Right ventricle myocardium superior (tissue), 1 donor: ENCODE measurements at places on chromosomes 1 and 21. TPM values are rescaled to one million over a fixed set of nuclear protein-coding genes. Genes with fewer than 3 reads are reported as not detected.

DNA sequence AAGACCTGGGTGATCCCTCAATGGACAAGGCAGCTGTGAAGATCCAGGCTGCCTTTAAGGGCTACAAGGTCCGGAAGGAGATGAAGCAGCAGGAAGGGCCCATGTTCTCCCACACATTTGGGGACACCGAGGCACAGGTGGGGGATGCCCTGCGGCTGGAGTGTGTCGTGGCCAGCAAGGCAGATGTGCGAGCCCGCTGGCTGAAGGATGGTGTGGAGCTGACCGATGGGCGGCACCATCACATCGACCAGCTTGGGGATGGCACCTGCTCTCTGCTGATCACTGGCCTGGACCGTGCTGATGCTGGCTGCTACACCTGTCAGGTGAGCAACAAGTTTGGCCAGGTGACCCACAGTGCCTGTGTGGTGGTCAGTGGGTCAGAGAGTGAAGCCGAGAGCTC lies 85.2 kb downstream of the TRIM11 start:
- peak; percentile 30 for DNase-seq

DNA sequence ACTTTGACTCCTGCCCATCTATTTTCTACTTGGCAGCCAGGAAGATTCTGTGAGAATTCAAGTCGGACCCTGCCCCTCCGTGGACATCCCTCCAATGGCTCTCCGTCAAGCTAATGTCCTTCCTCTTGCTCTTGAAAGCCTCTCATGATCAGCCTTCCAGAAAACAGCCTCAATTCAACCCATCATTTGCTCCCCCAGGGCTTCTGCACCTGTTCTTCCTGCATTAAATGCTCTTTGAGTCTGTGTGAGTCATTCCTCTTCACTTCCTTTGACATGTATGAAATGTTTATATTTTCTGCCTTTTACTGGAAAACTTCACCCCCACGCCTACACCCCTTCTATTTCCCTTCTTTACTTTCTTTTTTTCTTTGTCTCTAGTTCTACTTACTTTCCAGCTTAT lies 734.1 kb upstream of the ZP4 start:
- no peak for DNase-seq

GRCh38 chr1:243991650-243992049 lies 59.4 kb upstream of the ZBTB18 start:
- DNase-seq: no peak

DNA sequence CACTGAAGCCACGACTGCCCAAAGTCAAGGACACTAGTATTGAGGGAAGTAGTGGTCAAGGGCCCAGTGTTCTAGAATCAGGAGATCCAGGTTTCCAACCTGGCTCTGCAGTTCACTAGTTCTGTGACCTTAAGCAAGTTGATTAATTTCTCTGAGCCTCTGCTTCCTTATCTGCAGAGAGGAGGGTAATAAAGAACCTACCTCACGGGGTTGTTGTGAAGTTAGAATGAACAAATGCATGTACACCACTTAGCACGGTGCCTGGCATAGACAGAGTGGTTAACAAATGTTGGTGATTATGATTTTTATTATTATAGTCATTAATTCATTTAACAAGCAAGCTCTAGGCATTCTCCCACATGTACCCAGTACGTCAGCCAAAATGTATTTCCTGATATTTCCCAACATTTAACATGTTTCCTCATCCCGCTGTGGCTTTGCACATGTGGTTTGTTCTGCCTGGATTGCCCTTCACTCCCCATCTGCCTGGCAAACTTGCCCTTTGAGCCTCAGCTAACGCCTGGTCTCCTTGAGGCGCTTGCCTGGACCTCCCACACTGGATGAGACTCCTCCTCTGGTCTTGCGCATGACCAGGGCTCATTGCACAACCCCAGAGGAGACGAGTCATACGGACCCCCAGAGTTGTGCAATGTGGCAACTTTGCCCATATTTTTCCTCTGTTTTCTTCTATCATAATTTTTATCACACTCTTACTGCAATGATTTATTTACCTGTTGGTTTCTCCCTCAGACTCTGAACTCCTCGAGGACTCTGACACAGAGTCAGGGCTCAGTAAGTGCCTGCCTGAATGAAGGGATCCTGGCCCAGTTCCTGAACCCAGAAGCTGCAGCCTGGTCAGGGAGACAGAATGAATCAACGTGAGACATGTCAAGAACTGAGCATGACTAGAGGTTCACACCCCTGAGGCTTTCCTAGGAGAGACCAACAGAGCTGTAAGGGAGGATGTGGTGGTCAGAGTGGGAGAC lies 20.7 kb upstream of the MFSD2A start:
- DNase-seq: peak; percentile 82

- DNase-seq: no peak
Observed at GRCh38 chr21:37819372-37819771, 96.9 kb downstream of the KCNJ6 start.

DNA sequence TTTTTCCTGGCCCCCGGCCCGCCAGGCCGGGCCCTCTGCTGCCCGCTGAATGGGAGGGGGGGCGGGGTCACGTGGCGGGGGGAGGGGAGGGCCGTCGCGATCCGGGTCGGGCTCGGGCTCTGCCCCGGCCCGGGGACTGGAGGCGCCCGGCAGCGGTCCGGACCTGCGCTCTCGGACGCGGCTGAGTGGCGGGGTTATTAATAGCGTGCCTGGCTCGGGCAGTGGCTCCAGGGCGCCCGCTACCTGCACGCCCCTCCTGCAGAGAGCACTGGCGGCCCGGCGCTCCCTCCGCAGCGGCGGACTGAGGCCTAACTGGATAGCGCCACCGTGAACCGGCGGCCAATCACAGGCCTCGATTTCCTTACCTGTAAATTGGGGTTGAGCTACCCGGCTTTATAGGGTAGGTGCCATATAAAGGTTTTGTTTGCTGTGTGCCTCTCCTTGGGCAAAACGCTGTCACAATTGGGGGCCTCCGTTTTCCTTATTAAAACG lies 28.1 kb downstream of the AHDC1 start:
- peak; percentile 88 for DNase-seq

GRCh38 chr1:106224426-106224825 lies 832.0 kb upstream of the PRMT6 start:
- no peak for DNase-seq

GRCh38 chr1:67166196-67166595 lies at the start of gene IL23R:
TSS of gene IL23R (plus strand) at chr1:67166454. CDS start at chr1:67168121, 1,667 bp downstream.
- no peak for DNase-seq

- DNase-seq: no peak
Observed at GRCh38 chr1:64755361-64755760, 10.5 kb downstream of the RAVER2 start.

Gene ACOT11
- total RNA-seq: 38.5 TPM

Gene WDR64
- total RNA-seq: not detected
